ENCODE measurements at places on chromosomes 3 and 15.

GRCh38 chr3:23960649-23961048 is 15.6 kb downstream of the NR1D2 start:
- DNase-seq = no peak

DNA sequence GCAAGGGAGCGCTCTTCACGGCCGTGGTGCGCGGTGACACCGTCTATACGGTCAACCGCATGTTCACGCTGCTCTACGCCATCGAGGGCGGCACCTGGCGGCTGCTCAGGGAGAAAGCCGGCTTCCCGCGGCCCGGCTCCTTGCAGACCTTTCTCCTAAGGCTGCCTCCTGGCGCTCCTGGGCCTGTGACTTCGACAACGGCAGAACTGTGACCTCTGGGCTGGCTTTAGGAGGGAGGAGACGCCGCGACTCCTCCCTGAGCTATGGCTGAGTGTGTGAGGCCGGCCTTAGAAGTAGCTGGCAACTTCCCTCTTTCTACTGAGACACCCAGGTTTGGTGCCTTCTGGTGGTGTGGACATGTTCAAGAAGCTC is 1.4 kb downstream of the KBTBD13 start:
- DNase-seq = no peak

DNA sequence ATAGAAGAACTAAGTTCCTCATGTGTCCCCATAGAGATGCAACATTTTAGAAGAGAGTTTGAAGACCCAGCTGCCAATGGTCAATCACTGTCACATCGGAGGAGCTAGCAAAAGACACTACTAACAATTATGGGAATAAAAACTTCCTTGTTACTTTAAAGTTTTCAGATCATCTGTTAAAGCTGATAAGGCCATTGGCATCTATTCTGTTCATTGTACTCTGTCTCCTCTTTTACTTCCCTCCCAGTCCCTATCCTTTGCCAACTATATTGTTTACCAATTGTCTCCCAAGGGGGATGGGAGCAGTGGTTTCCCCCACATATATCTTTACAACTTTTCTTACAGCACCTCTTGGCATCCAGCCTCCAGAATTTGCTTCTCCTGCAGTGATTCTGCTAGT is 81.0 kb downstream of the FAM174B start:
- DNase-seq = no peak

DNA sequence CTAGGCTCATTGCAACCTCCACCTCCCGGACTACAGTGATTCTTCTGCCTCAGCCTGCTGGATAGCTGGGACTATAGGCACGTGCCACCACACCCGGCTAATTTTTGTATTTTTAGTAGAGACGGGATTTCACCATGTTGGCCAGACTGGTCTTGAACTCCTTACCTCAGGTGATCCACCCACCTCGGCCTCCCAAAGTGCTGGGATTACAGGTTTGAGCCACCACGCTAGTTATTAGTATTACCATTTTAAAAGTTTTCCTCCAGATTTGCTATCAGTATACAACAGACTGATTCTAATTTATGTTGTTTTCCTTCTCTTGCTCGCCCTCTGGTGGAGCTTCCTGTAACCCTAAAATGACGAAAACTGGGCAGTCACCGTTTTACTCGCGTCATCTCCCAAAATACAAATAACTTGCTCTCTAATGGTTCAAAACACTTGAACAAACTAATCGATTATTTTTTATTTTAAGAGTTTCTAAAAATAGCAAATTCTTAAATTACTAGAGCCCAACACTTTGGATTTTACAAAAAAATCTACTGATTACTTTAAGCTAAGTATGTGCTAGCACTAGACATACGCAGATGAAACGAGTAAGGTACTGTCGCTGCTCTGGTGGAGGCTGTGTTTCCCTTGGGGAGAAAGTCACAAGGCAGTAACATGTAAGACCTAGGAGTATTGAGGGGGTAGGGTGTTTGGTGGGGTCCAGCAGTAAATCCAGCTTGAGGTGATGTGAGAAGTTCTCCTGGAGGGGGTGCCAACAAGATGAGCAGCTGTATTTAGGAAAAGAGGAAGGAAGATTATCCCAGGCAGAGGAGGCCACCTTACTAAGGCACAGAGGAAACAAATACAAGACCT is 203.3 kb downstream of the MBNL1 start:
- DNase-seq = peak; percentile 18

DNA sequence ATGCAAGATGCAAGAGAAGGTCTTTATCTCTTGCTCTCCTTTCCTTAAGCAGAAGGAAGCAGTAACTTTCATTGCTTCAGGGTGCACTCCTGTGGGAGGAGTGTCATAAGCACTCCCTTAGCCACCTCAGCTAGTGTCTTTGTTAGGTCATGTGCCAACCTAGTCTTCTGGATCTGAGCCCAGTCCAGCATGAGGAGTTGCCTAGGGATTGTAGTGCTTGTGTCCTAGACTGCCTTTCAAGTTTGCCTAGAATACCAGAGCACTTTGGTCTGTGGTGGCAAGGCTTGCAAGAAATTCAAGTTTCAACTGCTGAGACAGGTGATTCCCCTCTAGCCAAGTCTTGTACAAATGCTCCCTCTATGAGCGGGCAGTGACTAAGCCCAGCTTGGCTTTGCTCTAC is 633.6 kb downstream of the ZNF385D start:
- no peak for DNase-seq

- DNase-seq = no peak
Observed at GRCh38 chr3:148162132-148162531, 535.6 kb upstream of the AGTR1 start.

GRCh38 chr15:94059013-94059587 is 172.3 kb upstream of the MCTP2 start:
- DNase-seq = no peak

GRCh38 chr15:60072826-60073465 is 68.8 kb downstream of the FOXB1 start:
- no peak for DNase-seq

GRCh38 chr15:66700412-66700801 is 1.6 kb upstream of the SMAD6 start:
- no peak for DNase-seq

- DNase-seq = no peak
Observed at GRCh38 chr15:92583096-92584034, 72.2 kb downstream of the FAM174B start.

- DNase-seq = no peak
Observed at GRCh38 chr3:160001850-160002623, 13.4 kb downstream of the IL12A start.

- no peak for DNase-seq
Observed at GRCh38 chr3:88046766-88047165, 12.0 kb downstream of the CGGBP1 start.

- DNase-seq = no peak
Observed at GRCh38 chr15:99279290-99279689, 28.0 kb downstream of the LRRC28 start.

DNA sequence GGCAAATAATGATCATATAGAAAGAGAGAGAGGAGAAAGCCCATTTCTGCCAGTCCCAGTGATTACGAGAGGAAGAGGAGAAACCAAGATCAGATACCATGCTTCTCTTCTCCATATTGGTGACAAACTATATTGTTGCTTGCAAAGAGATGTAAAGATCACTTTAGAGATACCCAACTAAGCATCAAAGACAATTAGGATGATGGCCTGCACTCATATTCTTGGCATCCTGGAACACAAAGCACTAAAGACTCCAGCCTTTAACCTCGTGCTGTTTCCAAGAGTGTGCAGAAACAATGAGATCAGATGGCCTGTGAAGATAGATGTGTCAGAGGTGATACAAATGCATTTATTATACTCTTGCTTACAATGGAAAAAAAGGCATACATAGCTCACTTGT is 170.7 kb upstream of the TP63 start:
- no peak for DNase-seq

GRCh38 chr3:30513374-30514152 is 92.8 kb upstream of the TGFBR2 start:
- no peak for DNase-seq

- peak; percentile 54 for DNase-seq
Observed at GRCh38 chr3:4426782-4427344, 40.2 kb downstream of the SUMF1 start.

- peak; percentile 57 for DNase-seq
Observed at GRCh38 chr3:152268555-152269055, at the start of gene MBNL1. Gene MBNL1 (plus strand): TSS chr3:152268929. CDS start chr3:152300194, 31,265 bp downstream.

- no peak for DNase-seq
Observed at GRCh38 chr3:164230385-164231094, 847.8 kb downstream of the SI start.

GRCh38 chr3:69866988-69867720 is 127.9 kb downstream of the MITF start:
- no peak for DNase-seq

- DNase-seq = no peak
Observed at GRCh38 chr15:57890351-57890750, 175.2 kb downstream of the ALDH1A2 start.
